Activated CD4-positive, alpha-beta T cell treated with anti-CD3 and anti-CD28 coated beads for 36 hours (primary cell): ENCODE measurements at places on chromosomes 12 and 14. TPM values are rescaled to one million over a fixed set of nuclear protein-coding genes. Genes with fewer than 3 reads are reported as not detected.

Gene CHGA
- total RNA-seq, result not detected

Gene LRCOL1
- total RNA-seq, result not detected

Gene SDSL
- total RNA-seq, result 3.9 TPM

Gene GRIN2B
- not detected for total RNA-seq

Gene SIX6
- not detected for total RNA-seq

Gene RD3L
- not detected for total RNA-seq

Gene HVCN1
- 4.7 TPM for total RNA-seq
